Stimulated activated CD4-positive, alpha-beta T cell treated with anti-CD3 and anti-CD28 coated beads, Interleukin-12 subunit alpha, Interleukin-12 subunit beta, amount 100 ng/mL, for 48 hours (primary cell): ENCODE measurements at places on chromosomes 5 and 9.
A peak's percentile ranks its signal among the peaks of the same experiment; 100 is the strongest.

DNA sequence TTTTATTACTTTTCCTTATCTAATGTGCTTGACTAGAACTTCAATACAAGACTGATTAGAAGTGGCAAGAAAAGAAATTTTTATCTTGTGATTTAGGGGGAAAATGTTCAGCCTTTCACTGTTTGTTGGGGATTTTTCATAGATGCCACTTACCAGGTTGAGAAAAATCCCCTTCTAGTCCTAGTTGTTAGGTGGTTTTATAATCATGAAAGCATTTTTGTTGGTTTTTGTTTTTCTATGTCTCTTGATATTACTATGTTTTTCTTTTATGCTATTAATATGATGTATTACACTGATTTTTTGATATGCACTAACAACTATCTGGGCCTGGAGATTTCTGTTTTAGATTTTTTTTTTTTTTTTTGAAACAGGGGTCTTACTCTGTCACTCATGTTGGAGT lies 134.0 kb downstream of the PARP8 start:
- no peak for DNase-seq

GRCh38 chr5:170319301-170319700 lies 21.7 kb upstream of the LCP2 start:
- no peak for DNase-seq

GRCh38 chr9:8356406-8356805 lies 556.8 kb upstream of the DMAC1 start:
- DNase-seq = no peak

- DNase-seq = no peak
Measured at GRCh38 chr9:131060900-131061630, 35.3 kb upstream of the AIF1L start.

DNA sequence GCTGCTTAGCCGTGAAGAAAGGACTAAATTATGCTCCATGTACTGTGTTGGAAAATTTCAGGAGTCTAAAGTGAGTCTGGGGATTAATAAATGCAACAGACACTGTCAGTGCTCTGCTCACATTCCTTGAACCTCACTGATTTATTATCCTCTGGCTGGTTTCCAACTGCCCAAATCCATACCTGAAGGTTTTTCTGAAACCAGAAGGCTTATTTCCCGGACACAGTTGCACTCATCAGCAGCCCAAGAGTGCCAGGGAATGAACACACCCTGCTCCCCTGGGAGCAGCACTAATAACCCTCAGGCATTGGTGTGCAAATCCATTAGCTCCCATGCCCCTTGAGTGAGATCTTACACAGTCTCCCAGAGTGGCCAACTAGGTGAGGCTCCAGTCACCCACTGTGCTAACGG lies 38.7 kb downstream of the F2R start:
- no peak for DNase-seq

GRCh38 chr9:81989700-81990099 lies 1.1 kb downstream of the SPATA31D1 start:
- no peak for DNase-seq

- no peak for DNase-seq
Measured at GRCh38 chr5:132423438-132423898, 54.0 kb downstream of the SLC22A5 start.

- no peak for DNase-seq
Measured at GRCh38 chr9:1775230-1775629, 239.9 kb upstream of the SMARCA2 start.

DNA sequence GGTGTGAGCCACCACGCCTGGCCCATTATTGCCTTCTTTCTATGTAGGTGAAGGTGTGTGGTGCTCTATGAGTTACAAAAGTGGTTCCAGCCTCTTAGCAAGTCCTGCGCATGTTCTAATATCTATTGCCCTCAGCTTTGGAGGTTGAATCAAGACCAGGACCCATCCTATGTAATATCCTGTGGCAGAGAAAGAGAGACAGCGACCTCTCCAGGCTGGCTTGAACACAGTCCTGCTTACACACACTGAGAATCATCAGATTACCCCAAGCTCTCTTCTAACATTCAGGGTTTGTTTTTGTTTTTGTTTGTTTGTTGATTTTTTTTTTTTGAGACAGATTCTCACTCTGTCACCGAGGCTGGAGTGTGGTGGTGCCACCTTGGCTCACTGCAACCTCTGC lies 94.7 kb upstream of the OSMR start:
- no peak for DNase-seq

DNA sequence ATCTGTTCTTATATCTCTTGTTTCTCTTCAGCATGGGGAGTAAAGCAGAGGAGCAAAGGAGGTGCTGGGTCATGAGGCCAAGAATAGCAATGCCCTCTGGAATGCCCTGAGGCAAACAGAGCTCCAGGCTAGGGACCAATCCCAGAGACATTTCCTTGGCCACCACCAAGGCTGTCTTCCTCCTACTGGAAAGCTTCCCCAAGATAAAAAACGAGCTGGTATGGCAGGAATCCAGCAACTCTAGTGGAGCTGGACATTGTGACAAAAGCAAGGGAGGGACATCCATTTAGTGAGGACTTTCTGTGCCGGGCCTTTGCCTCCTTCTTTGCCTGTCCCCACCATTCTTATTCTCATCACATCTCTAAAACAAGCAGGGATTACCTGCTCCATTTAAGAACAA lies 161.6 kb downstream of the ASTN2 start:
- no peak for DNase-seq

- DNase-seq = no peak
Measured at GRCh38 chr9:14313951-14314423, at the start of gene NFIB. TSS of gene NFIB (minus strand) at chr9:14314141. CDS start at chr9:14313511, 630 bp downstream.

- no peak for DNase-seq
Measured at GRCh38 chr9:110886832-110887231, 151.4 kb downstream of the LPAR1 start.

DNA sequence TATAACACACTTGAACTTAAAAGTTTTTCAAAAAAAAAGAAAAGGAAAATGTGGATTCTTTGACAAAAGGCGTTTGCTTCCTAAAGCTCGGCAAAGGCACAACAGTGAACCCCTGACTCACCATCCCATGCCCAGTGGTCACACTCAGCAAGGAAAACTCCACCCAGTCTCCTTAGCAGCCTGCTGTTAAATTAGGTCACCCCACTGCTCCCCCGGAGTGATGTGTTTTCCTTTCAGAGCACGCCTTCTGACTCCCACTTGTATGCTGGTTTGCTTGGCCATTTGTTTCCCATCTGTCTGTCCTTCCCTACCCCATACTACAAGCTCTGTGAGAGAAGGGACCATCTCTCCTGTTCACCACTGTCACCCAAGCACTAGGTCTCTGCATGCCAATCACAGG lies 23.8 kb downstream of the RETREG1 start:
- no peak for DNase-seq

DNA sequence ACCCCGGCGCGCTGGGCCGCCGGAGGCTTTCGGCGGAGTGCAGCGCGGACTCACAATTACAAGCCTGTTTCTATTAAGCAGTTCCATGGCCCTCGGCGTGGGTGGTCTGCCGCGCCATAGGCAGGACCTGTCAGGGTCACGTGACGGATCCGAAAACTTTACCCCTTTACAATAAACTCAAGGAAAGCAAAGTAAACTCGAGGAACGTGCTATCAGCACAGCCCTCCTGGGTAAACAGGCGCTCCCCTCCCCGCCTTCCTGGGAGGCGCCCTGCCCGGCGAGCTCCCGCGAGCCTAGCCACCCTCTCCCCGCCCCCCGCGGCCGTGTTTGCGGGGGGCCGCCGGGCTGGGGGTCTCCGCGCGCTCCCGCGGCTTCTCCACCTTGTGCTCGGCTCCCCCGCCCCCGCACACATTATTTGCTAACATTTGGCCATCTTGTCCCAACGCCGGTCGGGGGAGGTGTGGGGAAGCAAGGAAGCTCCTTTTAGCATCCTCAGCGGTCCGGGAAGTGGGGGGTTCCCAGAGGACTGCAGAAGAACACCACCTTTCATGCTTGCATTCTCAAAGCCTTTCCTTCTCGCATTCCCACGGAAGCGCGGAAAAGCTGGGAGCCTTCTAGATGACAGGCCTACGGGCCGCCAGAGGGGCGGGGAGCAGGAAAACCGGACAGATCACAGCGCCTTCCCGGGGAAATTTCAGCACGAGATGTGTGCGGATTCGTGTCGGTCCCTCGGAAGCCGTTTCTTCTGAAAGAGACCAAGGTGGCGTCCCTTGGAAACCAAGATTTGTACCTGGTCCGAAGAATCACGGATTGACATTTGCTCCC lies at the start of gene PTCH1:
Gene PTCH1 (minus strand): TSS at position 238 of the 825 bp plus-strand sequence.
- peak; percentile 28 for DNase-seq

GRCh38 chr9:13160051-13160450 lies 119.4 kb downstream of the MPDZ start:
- no peak for DNase-seq

DNA sequence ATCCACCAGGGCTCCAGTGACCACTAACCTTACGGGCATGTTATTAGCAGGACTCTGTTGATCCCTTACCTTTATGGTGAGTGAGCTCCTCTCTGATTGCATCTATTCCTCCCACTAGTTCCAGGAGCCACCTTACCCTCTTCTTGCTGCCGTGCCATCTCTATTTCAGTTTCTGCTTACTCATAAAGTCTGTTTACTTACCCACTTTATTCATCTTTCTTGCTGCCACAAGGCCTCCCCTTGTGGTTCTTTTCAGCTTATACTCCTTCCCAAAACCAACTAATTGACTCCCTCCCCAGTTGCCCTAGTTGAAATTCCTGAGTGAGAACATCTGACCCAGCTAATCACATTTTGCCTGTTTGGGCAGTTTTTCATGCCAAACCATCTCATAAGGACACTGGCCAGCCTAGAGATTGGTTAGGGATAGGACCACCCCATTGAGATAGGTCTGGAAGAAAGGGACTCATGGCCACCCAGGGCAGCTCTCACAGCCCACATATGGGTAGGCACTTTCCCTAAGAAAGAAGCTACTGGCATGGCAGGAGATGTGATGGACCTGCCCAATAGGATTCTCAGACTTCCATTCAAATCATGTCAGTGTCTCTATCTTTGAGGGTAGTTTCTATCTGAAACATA lies 412.7 kb downstream of the EFNA5 start:
- no peak for DNase-seq

DNA sequence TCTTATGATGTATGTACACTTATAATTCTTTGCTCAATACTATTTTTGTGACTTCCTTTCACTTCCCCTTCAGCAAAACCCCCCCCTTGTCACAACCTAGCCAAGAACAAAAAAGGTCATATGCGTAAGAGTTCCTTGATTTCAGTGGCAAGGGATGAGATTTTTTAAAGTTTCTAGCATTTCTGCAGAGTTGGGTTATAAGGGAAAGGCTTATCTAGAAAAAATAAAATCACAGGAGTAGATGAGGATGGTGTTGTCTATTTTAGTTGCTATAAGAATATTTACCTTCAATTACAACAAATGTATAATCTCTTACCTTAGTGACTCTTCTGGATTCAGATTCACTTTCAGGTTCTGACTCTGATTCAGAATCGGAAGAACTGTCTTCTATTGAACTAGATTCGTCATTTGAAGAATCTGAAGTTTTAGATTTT lies 184.6 kb downstream of the AP3B1 start:
- no peak for DNase-seq

GRCh38 chr5:179254638-179255271 lies 90.5 kb downstream of the ADAMTS2 start:
- no peak for DNase-seq

- no peak for DNase-seq
Measured at GRCh38 chr9:83435301-83435700, 102.9 kb downstream of the FRMD3 start.

DNA sequence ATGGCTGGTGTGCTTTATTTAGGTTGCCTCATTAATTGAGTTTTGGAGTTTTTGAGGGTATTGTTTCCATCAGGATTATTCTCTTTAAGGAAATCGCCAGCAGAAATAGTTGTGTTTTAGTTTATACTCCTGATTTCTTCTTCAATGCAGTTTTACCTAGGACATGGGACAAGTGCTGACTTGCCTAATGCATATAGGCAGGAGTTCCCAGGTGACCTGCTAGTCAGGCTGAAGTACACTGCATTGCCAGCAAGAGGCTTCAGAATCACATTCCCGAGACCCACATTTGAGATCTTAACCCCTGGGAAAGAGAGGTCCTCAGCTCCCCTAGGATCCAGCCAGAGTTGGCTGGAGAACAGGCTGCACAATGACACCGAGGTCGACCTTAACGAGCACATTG lies 1.5 kb upstream of the OR1N2 start:
- DNase-seq = no peak

GRCh38 chr9:75891277-75891741 lies 836 bp downstream of the PCSK5 start:
- no peak for DNase-seq

DNA sequence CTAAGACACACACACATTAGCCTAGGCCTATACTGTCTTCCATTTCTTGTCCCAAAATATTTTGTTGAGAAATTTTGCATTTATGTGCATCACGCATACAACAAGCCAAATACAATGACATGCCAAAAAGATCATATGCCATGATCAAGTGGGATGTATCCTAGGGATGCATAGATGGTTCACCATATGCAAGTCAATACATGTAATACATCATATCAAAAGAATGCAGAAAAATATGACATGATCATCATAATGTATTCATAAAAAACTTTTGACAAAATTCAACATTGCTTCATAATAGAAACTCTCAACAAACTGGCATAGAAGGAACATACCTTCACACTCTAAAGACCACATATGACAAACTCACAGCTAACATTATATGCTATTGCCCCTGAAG lies 5.8 kb upstream of the FAM81B start:
- no peak for DNase-seq

DNA sequence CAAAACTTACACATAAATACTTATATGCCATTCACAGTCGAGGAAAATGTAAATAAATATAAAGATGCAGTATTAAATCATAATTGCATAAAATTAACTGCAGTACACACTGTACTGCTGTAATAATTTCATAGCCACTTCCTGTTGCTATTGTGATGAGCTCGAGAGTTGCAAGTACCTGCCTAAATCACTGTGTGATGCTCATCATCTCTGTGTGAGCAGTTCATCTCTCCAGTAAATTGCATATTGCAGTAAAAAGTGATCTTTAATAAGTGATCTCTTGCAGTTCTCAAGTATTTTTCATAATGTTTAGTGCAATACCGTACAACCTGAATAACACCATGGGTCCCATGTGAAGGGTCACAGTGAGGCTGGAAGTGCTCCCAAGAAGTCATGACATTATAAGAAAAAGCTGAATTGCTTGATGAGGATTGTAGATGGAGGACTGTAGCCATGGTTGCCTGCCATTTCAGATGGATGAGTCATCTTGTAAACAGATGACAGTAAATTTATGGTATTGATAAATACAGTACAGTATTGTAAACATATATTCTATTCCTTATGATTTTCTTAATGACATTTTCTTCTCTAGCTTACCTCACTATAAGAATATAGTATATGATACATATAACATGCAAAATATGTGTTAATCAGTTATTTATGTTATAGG lies 34.9 kb downstream of the SYK start:
- no peak for DNase-seq

GRCh38 chr5:67032921-67033664 lies 163.5 kb downstream of the CD180 start:
- no peak for DNase-seq
